Smooth muscle cell of the brain vasculature (primary cell): ENCODE measurements at places on chromosomes 7 and 10.

GRCh38 chr10:43292755-43293676 lies 26.2 kb upstream of the RASGEF1A start:
- no peak for DNase-seq

DNA sequence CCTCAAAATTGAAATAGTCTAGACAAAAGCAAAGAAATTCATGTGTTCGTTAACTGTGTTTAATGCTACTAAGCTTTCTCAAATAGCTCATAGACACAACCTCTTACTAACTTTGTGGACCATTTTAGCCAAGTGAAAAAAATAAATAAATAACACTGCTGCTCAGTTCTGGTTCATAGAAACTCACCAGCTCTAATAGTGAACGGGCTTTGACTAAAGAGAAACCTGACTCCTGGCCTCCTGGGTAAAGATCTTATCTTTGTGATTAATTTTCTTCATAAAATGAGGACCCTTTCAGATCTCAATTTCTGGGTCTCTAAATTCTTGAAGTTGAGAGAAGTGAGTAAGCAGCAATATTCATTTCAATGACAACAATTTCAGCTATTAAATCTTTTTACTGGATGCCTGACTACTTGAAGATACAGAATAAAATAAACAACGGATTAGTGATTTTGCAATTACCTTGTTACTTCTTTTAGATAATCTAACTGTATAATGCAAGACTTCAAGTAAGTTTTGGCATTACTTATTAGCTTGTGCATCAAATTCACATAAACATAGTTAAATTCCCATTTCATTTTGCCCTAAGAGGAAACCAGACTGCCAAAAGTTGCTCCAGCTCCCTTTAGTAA lies 3.1 kb downstream of the CADPS2 start:
- DNase-seq, result no peak

DNA sequence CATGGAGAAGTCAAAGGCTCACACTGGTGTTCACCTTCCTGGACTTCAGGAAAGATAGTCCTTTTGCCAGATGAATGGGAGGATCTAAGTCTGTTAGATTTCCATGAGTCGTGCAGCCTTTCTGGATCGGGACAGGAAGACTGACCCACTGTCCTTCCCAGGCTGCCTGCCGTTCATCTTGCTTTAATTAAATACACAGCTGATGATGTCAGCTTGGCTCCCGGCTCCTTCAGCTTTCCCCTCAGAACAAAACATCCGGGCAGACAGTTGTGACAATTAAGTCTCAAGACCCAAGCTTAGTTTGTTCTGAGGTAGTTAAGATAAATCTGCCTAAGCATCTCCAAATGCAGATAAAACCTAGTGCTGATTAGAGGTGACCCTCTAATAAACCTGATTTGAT lies 58.6 kb downstream of the AUTS2 start:
- DNase-seq, result no peak

DNA sequence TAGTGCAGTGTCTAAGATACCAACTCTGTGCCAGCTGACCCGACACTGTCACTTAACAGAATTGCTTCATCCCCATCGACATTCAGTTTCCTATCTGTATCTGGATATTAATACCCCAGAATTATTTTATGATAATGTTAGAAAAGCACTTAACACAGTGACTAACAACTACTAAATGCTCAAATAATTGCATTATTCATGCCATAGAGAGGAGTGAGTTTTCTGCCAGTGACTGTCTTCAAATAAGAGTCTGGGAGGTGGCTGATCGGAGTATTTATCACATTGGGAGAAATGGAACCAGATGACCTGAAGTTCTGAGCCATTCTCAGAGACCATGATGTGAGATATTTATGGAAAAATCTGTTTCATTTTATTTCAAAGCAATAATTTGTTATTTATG lies 65.7 kb downstream of the NHLRC2 start:
- no peak for DNase-seq

DNA sequence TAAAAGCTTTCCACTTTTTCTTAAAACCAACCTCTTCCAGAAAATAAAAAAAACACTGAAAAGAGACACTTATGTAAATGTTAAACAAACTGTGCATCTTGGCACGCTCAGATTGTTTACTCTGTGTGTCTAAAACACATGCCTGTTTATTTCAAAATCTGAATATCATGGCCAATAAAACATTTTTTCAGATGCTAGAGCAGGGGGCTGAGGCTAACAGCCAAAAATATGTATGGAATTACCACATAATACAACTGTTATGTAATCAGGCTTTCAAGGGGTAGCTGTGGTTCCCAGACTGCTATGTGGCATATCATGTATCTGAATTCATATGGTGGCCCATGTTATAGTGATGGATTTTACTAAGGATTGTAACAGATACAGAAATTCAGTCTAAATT lies 130.4 kb downstream of the HIBADH start:
- DNase-seq, result no peak

GRCh38 chr10:119867317-119867716 lies 5.3 kb downstream of the MCMBP start:
- DNase-seq, result no peak

DNA sequence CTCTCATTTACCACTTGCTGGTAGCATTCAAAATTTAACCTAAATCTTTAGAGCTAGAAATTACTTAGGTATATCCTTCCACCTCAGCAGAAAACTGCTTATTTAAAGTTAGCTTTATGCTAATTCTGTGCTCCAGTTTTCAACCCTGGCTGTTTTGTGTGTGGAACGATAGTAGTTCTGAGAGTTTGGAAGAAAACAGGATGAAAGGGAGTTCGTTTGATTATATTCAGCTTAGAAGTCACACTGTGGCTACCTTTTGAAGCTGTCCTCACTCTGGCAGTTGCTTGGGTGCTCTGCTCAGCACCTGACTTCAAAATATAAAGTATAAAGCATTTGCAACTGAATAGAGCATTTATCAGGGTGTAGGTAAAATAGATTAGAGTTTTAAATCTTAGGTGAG lies 2.6 kb upstream of the ASCC1 start:
- DNase-seq, result no peak

- no peak for DNase-seq
Measured at GRCh38 chr7:85750454-85750949, 563.6 kb upstream of the SEMA3D start.

- no peak for DNase-seq
Measured at GRCh38 chr10:43689618-43689954, 40.9 kb upstream of the ZNF32 start.

GRCh38 chr7:77425101-77426051 lies 9.2 kb upstream of the GSAP start:
- DNase-seq, result no peak

- DNase-seq, result no peak
Measured at GRCh38 chr7:68697796-68698280, 900.4 kb upstream of the AUTS2 start.

DNA sequence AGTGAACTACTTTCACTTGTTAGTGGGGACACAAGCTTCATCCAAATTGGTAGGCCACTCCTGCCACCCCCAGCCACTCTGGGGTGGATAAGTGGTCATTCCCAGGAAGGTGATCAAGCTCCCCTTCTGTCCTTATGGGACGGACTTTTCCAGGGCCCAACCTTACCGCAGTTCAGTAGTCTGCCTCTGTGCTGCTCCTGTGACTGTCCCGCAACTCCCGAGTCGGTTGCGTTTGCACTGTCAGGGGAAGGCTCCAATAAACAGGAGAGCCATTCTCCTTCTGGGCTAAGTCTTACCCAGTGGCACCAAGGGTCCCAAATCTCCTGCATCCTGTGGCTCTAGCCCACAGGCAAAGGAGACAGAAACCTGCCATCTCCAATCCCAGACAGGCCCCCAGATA lies 7.4 kb upstream of the ZNF33A start:
- DNase-seq, result no peak
